Foreskin keratinocyte (primary cell): ENCODE measurements at places on chromosomes 4 and X.
A peak's percentile ranks its signal among the peaks of the same experiment; 100 is the strongest.

- DNase-seq: no peak
These were observed 46.8 kb upstream of the CLDN24 start for GRCh38 chr4:183369073-183369472.

- no peak for DNase-seq
These were observed 269.9 kb downstream of the KCNIP4 start for GRCh38 chr4:21678711-21679110.

DNA sequence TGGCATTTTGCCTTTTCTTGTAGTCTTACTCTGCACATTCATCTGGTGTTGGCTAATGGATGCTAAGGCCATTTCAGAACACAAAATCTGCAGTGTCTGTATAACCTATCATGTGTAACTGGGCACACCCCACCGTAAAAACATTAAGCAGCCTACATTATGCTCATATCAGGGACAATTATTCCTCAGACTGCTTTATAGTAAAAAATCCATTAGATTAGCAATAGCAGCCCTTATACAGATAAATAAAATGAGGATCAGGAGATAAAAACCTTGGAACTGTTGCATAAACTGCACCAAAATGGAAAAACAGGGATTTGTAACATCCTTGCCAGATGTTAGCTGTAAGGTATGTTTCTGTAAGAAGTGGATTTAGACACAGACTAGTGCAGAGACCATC, 288.8 kb downstream of the HS3ST1 start:
- no peak for DNase-seq

- no peak for DNase-seq
These were observed 194.4 kb downstream of the TMA16 start for GRCh38 chr4:163688856-163689255.

DNA sequence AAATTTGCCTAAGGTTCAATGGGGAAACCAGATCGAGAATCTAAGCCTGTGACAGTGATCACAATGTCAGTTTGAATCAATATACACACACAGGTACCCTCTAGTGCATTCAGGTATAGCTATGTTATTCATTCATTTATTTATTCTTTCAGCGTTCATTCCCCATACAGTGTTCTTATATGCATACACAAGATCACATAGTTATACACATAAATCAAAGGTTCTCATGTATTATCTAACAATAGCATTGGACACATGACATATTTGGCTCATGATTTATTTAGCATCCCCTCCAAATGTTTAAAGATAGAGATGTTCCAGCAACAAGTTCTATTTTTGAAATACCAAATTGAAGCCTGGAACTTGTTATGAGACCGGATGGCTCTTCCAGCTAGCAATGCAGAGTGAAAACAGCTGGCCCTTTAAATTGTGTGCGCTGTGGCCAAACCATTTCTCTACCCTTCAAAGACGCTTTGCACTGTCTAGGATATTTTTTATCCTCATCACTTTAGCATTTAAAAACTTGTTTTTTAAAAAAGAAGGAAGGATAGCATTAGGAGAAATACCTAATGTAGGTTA, 131.0 kb downstream of the ATXN3L start:
- DNase-seq: no peak

GRCh38 chr4:25632135-25632534, 23.5 kb upstream of the SLC34A2 start:
- DNase-seq: no peak

DNA sequence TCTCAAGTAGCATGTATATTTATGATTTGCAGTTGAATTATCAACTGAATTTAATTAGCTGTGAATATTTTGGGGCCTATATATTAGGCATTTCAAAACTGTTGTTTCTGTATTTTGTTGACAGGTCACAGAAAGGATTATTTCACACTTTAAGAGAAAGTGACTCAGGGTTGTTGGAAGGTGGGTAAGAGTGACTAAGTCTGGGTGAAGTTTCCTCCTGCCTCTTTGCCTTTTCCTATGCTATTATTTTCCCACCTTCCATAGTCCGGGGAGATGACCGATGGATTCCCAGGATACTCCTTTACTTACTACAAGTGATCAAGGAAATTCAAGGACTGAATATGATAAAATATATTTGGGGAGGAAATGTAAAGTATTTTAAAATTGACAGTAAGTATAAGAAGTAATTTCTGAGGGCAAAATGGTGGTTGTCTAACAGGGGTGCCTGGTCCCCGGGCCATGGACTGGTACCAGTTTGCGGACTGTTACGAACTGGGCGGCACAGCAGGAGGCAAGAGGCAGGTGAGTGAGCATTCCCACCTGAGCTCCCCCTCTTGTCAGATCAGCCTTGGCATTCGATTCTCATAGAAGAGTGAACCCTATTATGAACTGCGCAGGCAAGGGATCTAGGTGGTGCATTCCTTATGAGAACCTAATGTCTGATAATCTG, 175.5 kb upstream of the GPRIN3 start:
- no peak for DNase-seq

DNA sequence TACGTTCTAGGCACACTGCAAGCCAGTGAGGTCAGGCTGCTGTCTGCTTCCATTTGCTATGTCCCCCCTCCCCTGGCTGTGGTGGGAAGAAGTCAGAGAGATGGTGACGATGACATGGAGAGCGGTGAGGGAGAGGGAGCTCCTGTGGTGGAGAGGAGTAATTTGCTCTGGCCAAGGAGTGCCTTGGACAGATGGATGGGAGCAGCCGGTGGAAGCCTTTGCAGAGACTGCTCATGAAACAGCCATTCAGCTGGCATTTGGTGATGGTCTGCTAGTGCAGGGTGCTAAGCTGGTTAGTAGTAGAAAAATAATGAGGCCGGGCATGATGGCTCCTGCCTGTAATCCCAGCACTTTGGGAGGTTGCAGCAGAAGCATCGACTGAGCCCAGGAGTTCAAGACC, 124.1 kb downstream of the FHDC1 start:
- no peak for DNase-seq

DNA sequence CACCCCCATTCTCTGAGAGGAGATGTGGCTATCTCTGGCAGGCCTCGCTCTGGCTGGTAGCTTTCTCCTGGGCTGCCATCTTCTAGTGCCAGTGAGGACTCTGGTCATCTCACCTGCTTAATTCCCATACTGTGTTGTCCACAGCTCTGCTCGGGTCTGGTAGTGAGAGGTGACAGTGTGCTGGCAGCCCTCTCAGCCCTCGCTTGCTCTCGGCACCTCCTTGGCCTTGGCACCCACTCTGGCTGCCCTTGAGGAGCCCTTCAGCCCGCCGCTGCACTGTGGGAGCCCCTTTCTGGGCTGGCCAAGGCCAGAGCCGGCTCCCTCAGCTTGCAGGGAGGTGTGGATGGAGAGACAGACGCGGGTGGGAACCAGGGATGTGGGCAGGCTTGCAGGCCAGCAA, 52.7 kb downstream of the CPLX1 start:
- DNase-seq: no peak

DNA sequence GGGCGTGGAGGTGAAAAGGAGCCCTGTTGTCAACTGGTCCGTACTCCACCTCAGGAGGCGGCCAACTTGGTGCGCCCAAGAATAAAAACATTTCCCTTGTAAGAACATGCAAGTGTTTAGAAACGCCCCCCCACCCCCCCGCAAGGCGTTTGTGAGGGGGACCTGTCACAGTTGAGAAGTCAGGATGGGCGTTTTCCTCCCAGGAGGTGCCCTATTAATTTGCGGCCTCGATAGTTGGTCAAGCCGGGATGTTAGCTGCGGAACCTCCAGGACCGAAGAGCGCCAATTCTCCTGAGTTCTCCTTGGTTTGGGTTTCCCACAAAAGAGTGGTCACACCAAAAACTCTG, 651 bp upstream of the SAP30 start:
- no peak for DNase-seq

GRCh38 chr4:20454515-20454914, 202.8 kb downstream of the SLIT2 start:
- DNase-seq: no peak

DNA sequence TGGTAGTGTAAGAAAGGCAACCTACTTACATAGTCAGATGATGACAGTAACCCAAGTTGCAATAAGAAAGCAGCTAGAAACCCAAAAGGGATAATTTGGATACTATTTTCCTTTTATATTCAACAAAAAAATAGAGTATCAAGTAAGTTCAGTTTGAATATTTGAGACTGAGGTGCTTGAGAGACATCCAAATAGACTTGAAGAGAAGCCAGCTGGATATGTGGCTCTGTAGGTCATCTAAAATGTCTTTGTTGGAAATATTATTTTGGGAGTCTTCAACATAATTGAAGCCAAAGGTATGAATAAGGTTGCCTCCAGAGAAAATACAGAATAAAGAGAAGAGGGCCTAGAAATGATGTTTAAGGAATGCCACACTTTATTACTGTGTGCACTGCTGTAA, 438.2 kb upstream of the DIAPH2 start:
- no peak for DNase-seq

- DNase-seq: peak; percentile 14
These were observed 595.1 kb downstream of the RAB28 start for GRCh38 chr4:12889054-12889453.

- no peak for DNase-seq
These were observed 26.3 kb downstream of the RTL5 start for GRCh38 chrX:72105436-72105835.

- DNase-seq: no peak
These were observed 90.2 kb downstream of the FAM53A start for GRCh38 chr4:1593881-1594345.

DNA sequence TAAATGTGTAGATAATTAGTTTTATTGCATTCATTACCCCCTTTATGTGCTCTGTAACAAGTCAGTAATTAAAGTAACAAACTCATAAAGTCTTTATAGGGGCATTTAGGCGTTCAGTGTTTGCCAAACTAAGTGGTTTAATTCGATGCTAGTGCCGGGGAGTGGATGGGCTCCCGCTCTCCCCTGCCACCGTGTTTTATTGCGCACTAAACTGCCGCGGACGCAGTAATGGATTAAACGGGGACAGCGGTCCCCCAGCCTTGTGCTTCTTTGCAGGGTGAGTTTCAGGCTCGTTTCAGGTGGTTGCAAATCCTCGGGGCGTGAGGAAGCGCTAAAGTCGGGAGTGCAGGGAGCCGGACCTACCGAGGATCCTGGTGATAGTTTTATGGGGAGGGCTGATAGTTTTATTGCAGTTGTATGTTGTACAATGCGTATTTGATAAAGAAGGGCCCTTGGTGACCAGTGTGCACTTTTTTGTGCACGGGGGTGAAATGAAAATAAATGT, 1.6 kb upstream of the PHOX2B start:
- DNase-seq: no peak

GRCh38 chrX:150902434-150903109, 4.1 kb upstream of the CD99L2 start:
- no peak for DNase-seq

DNA sequence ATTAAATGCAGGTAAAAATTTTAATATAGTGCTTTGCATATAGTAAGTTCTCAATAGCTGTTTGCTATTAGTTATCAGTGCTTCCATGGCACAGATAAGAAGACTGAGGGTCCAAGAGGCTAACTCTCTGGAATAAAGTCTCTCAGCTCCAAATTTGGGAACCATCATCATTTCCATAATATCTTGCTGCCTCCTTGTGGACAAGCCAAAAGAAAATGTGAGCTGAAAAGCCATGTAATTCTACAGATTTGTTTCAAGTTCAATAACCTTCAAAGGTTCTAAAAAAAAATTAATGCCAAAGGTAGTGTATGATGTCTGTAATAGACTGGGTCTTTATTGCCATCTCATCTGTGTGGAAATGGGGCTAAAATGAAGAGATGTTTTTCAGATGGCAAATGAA, 136.9 kb upstream of the VCX start:
- DNase-seq: no peak

GRCh38 chr4:163300445-163300844, 32.0 kb downstream of the NPY1R start:
- DNase-seq: no peak

DNA sequence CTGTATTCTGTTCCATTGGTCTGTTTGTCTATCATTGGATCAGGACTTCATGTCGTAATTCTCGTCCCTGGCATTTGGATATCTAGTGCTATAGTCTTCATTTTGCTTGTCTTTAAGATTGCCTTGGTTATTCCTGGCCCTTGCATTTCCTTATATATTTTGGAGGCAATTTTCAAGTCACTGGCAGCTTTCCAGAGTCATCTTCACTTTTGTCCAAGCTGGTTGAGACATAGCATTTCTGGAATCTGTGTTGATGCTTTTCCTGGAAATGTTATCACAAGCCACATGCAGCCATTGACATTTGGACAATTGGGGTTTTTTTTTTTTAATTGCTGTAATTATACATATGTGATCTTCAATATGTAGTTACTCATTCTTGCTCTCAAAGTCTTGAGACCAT, 45.2 kb upstream of the HGFAC start:
- DNase-seq: no peak

GRCh38 chr4:97910005-97910404, 233.3 kb downstream of the STPG2 start:
- no peak for DNase-seq
